ENCODE measurements at places on chromosomes 12 and 14.

GRCh38 chr12:27810756-27811155 is 30.7 kb upstream of the MANSC4 start:
- no peak for DNase-seq

DNA sequence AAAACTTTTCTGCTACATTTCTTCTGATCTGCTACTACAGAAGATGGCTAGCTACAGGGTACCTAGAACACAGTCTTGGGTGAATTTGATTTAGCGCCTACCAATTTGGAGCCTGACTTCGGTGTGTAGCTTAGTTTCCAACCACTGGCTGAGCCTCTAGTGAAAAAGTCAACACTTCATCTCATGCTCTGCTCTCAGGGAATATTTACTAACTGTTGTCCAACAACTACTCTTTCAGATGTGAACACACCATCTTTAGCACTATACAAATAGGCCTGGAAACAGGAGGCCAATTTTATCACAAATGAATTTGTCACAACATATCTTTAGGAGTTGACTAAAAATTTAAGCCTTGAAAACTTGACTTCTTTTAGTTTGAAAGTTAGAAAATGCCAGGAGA is 167.9 kb downstream of the NELL2 start:
- no peak for DNase-seq

DNA sequence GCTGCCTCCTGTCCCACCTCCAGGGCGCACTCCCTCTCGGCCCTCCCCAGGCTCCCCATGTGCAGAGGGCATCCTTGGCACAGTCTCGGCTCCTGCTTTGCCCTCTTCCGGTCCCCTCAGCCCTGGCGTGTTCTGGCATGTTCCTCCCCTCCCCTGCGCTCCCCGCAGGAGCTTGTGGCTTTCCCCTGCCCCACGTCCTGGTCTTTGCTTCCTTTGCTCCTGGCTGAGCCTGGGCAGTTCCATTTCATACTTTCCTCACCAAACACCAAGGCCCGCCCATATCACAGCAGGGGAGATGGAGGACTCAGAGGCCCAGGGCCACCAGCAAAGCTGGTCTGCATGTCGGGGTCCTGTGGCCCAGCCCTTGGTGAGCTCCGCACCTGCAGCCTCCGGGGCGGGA is 56.0 kb downstream of the FBRSL1 start:
- no peak for DNase-seq

- no peak for DNase-seq
These were observed 150.9 kb upstream of the PLEKHG7 start for GRCh38 chr12:92551853-92552397.

DNA sequence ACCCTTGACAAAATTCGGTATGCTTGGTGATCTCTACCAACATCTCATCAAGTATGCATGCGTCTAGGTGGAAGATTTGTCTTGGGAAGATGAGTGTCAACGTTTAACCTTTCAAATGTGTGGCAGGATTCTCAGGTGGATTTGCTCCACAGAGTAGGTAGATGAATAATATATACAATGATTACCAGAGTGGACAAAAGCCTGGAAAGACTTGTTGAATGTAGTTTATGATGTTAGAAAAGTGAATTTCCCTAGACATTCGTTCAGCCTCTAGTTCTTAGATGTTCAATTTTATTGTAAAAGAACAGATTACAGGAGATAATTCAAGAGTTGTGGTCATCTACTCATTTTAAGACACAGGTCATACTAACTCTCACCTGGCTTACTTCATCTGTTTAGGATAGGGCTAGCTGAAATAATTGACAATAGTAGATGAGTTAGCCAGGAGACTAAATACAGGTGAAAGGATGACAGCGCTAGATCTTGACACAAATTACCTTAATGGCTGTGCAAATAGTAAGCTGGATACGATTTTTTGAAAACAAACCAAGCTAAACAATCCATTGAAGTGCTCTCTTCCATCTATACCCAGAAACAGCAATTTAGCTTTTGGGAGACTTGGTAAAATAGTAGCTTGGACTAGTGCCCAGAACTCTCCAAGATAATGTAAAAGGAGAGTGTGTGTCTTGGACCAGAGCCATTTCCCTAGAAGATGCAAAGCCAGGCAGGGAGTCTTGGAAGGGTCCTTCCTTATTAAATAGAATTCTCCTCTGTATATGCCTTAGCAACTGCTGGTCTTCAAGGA is 168.0 kb downstream of the DACT1 start:
- DNase-seq: no peak

- DNase-seq: no peak
These were observed 77.7 kb downstream of the MAP1LC3B2 start for GRCh38 chr12:116636608-116637519.

GRCh38 chr14:65853407-65853955 is 441.0 kb downstream of the FUT8 start:
- DNase-seq: no peak

DNA sequence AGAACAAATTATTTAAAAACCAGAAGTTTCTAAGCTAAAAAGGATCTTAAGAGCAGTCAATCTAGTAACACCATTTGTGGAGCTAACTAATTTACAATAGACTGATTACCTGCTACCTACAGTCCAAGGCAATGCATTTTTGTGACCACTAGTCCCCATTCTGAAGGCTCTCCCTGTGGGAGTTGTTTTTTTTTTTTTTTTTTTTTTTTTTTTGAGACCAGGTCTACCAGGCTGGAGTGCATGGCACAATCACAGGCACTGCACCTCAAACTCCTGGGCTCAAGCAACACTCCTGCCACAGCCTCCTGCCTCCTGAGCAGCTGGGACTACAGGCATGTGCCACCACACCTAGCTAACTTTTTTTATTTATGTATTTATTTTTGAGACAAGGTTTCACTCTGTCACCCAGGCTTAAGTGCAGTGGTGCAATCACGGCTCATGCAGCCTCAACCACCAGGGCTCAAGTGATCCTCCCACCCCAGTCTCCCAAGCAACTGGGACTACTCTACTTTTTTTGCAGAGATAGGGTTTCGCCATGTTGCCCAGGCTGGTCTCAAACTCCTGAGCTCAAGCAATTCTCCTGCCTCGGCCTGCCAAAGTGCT is 3.9 kb downstream of the GNPTAB start:
- no peak for DNase-seq

DNA sequence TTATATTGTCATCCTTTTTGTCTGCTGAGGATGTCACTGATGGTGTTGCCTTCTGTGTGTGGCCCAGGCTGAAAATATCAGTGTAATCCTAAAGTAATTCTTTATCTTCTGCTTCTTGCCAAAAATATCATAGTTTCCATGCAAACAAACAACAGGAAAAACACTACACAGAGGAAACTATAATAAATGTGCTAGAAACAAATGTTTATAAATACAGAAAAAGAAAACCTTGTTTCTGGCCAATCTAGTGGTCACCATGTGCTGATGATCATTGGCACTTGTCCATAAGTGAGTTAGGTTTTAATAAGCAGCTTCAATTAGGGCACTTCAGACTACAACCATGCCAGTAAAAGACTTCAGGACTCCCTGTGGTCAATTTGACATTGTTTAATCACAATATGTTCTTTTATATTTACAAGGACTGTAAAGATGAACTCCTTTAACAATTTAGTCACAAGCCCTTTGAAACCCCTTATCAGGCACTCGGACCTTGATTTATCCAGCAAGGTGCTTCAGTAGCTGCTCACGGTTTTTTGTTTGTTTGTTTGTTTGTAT is 124.8 kb downstream of the TMTC3 start:
- no peak for DNase-seq

GRCh38 chr12:101690544-101691098 is 6.8 kb upstream of the CHPT1 start:
- DNase-seq: no peak

DNA sequence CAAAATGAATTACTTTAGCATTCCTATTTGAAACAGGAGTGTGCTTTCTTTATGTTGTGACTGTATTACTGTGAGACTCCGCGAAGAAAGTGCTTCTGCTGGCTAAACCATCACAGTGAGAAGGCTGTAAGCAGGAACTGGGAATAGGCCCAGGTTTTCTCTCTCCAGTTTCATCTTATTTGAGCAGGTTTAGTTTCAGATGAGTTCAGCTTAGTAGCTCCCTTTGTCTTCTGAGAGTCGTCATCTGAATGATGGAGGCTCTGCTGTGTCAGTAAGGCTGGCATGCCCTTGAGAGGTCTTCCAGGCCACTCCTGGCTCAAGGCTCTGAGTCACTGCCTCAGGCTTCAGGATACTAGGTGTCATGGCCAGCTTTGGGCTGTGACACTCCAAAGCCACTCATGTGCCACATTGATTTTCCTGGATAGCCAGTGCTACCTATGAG is 205.6 kb upstream of the RGS6 start:
- no peak for DNase-seq

DNA sequence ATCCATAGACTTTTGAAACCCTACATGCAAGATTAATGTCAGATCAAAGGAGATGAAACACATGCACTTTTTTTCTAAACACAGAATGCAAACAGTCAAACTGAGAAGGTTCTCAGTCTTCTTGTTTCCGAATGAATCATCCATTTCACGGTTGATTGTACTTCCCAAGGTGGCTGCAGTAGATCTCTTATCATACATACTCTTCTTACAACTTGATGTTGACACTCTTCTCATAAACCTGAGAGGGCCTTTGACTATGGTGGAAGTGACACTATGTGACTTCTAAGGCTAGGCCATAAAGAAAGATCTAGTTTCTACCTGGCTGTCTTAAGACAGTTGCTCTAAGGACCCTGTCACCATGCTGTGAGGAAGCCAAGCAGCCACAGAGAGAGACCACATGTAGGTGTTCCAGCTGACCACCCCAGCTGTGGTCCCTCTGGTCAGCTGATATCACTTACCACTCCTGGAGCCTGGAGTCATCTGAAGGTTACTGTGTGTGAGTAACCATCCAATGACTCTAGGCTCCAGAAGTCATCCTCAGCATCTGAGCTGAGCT is 67.2 kb upstream of the HMGA2 start:
- no peak for DNase-seq

- no peak for DNase-seq
These were observed 140.8 kb downstream of the DAD1 start for GRCh38 chr14:22448035-22448904.

- DNase-seq: no peak
These were observed 23.9 kb downstream of the FAM181A start for GRCh38 chr14:93950948-93951634.

- no peak for DNase-seq
These were observed 888 bp upstream of the EEA1 start for GRCh38 chr12:92929983-92930382.

- DNase-seq: no peak
These were observed 203.2 kb upstream of the SSTR1 start for GRCh38 chr14:38004610-38004879.

- DNase-seq: no peak
These were observed 246.0 kb downstream of the BMP4 start for GRCh38 chr14:53710615-53711014.

DNA sequence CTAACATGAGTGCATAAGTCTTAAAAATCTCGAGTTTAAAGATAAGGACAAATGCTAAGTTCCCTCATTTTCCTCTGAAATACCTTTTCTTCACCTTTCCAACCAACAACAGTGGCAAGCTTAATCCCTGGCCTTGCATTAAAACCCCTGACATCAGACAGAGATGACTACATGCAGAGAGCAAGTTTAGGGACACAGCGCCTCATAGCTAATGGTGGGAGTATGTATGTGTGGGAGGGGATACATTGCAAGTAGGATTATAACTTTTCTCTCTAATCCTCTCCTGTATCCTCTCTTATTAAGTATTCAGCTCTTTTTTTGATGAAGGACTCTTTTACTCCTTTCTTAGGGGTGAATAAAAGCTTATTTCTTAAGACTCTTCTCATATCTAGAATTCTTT is 547.1 kb downstream of the CCER1 start:
- no peak for DNase-seq

- no peak for DNase-seq
These were observed 10.9 kb upstream of the PIK3C2G start for GRCh38 chr12:18250313-18250916.

GRCh38 chr14:102213984-102214658 is 74.4 kb downstream of the WDR20 start:
- no peak for DNase-seq

- DNase-seq: no peak
These were observed 87.8 kb upstream of the ZFP36L1 start for GRCh38 chr14:68880581-68881105.

DNA sequence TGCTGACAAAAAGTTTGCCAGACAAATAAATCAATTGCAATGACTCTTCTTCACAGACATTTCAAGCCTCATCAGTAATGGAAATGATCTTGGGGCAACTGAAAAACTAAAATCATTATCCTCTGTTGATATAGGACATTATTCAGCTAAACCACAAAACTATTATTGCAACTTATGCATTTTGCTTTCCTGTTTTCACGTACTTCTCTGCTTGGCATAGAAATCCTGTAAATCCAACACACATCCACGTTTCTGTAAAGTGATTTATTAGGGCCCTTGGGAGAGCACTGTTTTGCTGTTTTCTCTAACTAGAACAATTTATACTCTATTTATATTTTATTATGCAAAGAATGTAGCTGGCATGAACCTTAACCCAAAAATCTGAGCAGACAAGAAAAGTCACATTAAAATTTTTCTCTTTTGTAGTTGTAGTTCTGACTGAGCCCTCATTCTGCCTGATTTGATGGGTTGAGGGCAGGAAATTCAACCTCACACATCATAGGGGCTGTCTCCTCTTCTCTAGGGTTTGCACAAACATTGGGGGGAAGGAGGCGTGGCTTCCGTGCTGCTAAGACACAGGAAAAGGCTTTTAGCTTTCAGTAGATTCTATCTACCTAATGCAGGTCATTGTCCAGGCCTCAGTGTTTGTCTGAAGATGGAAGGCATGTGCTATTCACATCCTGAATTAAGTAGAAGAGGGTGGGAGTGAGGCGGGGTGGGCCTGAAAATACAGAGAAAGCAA is 11.5 kb upstream of the NUP107 start:
- peak; percentile 18 for DNase-seq

DNA sequence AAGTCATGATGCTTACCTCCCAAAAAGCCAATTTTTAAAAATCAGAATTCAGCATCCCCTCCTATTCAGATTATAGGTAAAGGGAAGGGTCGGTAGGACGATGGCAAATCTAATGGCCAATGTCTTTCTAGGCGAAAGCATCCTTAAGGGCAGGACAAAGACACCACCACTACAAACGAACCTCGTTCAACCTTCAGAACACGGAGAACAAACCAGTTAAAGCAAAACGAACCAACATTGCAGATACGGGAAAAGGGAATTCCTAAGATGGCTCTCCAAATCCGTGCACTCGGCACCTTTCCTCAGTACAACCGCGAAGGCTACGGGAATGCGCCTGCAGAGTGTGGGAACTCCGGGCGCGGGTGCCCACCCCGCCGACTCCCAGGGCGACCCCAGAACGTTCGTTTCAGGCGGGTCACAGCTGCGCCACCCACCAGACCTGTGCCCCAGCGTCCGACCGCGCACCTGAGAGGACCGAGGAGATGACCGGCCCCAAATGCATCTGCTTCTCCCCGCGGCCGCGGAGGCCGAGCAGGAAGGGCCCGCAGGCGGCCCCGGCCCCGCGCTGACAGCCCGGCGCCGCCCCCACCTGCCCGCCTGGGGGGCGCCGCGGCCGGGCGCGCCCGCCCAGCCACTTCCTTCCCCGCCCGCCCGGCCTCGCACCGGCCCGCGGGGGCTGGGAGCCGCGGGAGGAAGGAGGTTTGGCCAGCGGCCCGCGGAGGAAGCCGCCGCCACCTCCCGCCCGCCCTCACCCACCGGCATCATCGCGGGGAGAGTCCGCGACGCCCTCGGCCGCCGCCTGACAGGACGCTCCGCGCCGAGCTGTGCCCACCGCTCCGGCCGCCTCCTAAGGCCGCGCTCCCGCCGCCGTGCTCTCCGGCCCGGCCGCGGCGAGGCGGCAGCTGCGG is 578 bp downstream of the PPP1R13B start:
- no peak for DNase-seq

- DNase-seq: no peak
These were observed 498.5 kb downstream of the TMEM117 start for GRCh38 chr12:44334347-44334746.
